Kidney (tissue), 22 donors: ENCODE measurements at places on chromosomes 7 and 10. TPM values are rescaled to one million over a fixed set of nuclear protein-coding genes. Genes with fewer than 3 reads are reported as not detected.

GRCh38 chr10:131242007-131242406, 69.5 kb downstream of the TCERG1L start:
- no peak for DNase-seq
- H3K27me3 ChIP-seq = no peaks in the 10 kb centered on the region

DNA sequence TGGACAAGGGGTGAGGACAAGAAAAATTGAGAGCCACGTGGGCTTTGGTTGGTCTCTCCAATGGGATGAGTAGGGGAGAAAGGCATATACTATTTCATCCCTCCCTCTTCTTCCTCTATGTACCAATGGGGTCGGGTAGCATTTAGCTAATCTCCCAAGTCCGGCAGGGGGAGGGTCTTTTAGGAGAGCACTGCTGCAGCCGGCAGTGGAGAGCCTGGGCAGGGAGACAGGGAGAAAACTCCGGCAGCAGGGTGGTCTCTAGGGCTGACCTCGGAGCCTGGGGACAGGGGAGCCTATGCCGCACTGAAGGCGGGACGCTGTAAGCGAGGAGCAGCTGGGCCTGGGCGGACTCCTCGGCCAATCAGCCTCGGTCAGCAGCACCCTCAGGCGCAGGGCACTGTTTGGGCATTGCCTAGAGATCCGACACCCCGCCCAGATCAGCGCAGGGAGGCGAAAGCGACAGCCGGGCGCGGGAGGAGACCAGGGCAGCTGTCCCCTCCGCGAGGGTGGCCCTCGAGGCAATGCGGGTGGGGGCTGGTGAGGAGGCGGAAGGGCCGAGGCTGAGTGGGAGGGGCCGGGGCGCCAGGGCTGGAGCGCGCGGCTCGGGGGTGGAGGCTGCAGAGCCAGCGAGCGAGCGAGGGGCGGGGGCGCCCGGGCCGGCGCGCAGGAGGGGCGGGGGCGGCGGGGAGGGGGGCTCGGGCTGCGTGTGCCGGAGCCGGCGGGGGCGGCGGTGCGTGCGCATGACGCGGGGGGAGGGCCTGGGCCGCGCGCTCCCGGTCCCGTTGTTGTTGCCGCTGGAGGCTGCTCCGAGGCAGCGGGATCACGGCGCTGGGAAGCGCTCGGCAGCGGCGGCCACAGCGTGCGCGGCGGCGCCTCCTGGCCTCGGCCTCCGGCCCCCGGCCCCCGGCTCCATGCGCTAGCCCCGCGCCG, at the start of gene AGAP3:
TSS of gene AGAP3 (plus strand) at position 785 of the 930 bp plus-strand sequence. CDS start 267 bp downstream, outside the sequence.
- peaks cover 45% of the 10 kb centered on the region for H3K4me1 ChIP-seq
- peak; percentile 93 for DNase-seq

DNA sequence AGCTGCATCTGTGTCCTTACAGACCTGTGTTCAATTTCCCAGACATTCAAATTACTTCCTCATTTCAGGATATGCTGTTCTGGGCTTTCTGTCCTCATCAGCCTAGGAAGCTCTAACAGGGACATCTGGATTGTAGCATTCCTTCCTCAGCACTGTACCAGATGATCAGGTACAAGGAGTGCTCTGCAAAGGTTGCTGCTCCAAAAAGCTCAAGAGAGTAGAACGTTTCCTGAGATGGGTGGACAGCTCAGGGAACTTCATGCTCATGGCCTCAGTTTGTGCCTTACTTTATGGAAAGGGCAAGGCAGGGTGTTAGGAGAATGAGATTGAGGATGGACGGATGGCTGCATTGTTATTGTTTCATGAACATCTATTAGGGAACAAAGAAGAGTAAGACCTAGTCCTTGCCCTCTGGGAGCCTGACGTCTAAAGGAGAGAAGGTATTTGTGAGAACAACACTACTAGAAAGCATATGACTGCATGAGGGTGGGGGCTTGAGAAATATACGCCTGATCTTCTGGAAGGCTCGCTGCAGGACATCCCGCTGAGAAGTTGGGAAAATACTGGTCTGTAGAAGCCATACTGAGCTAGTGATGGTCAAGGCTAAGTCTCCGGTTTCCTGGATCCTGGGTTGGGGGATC, 10.5 kb upstream of the ZNF212 start:
- H3K36me3 ChIP-seq = no peaks in the 10 kb centered on the region
- no peaks in the 10 kb centered on the region for H3K27me3 ChIP-seq
- H3K4me3 ChIP-seq = no peak overlapping the region
- H3K4me1 ChIP-seq = no peaks in the 10 kb centered on the region

DNA sequence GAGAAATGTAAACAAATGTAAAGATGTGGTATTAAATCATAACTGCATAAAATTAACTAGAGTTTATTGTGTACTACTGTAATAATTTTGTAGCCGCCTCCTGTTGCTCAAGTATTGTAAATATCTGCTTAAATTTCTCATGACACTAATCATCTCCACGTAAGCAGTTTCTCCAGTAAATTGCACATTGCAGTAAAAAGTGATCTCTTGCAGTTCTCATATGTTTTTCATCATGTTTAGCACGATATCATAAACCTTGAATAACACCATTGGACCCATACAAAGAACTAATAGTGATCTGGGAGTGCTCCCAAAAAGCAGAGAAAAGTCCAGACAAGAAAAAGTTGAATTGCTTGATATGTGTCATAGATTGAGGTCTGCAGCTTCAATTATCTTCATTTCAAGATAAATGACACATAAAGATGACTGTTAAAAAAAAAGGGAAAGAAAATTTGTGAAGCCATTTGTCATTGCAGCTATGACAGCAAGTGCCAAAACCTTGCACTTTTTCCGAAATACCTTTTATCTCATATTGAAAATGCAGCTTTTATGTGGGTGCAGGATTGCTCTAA, 15.3 kb downstream of the LIPA start:
- H3K4me1 ChIP-seq = no peaks in the 10 kb centered on the region
- H3K36me3 ChIP-seq = no peaks in the 10 kb centered on the region
- no peak overlapping the region for H3K4me3 ChIP-seq
- DNase-seq = no peak

- peak within 1 kb of the TSS; percentile 93 for H3K27ac ChIP-seq
- peaks cover 18% of the 10 kb centered on the region for H3K4me1 ChIP-seq
- H3K27me3 ChIP-seq = no peaks in the 10 kb centered on the region
- H3K4me3 ChIP-seq = peak within 1 kb of the TSS; percentile 82
- H3K36me3 ChIP-seq = peaks cover 14% of the 10 kb centered on the region
Measured at GRCh38 chr10:70887804-70888800, at the start of gene PCBD1. Gene PCBD1, minus strand, starts transcription at chr10:70888565. Its CDS starts 32 bp downstream, at chr10:70888533.

The BTBD16 gene
- 1.2 TPM for total RNA-seq

The PTER gene
- 22.2 TPM for total RNA-seq
